ENCODE measurements at places on chromosomes 3 and 15.

DNA sequence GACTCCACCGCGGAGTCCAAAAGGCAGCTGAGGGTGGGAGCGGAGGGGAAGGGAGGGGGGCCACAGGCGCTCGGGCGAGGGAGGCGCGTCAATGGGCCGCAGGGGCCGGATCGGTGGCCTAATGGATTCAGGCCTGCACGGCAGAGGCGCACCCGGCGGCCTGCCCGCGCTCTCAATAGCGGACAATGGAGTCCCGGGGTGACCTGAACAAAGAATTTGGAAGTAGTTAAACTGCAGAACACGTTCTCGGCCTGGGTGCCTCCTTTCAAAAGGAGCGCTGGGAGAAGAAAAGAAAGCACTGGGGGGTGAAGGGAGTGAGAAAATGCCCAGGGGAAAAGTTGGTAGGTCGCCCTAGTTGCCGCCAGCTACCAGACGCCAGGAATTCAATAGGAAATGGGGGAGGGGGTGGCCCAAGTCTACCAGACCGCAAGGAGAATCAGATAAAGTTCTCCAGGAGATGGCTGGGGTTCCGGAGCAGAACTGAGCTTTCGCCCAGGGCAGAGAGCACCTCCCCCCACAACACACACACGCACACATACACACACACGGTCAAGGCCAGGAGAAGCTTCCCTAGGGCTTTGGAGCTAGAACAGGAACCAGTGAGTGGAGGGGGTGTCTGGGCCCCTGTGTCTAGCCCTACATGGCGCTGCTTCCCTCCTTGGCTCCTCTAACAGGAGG, 25.8 kb upstream of the POLG start:
- no peak for DNase-seq

DNA sequence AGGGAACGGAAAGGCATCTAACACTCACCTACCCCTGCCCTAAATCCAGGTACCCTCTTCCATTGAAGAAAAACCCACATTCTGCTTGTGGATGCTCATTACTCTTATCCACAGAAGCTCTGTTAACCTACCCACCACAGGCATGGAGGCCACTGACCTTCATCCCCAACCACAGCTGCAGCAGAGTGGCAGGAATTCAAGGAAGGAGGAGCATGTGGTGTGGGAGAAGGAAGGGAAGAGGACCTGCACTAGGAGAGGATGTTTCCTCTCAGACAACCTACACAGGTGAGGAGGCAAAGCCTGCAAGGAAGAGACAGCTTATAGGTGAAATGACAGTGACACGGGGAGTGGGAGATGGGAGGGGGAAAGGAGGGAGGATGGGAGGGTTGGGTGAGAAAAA, 192.5 kb upstream of the TSC22D2 start:
- no peak for DNase-seq

DNA sequence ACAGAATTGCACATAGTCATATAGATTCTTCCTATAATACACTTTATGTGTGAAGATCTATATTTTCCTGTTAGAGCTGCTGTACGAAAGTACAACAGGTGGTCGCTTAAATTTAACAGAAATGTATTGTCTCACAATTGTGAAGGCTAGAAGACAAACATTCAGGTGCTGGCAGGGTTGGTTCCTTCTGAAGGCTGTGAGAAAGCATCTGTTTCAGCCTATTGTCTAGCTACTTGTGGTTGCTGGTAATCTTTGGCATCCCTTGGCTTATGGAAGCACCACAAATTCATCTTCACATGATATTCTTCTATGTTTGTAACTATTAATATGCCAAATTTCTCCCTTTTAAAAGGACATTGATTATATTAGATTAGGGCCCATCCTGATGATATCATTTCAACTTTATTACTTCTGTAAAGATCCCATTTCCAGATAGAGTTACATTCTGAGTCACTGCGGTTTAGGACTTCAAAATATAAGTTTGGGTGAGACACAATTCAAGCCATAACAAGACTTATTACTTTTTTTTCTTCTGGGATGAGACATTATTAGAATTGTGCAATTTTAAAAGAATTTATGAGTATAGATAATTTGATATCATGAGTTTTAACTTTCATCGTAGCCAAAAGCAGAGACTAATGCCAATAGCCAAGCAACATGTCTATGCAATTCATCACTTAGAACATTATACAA, 248.1 kb upstream of the BCHE start:
- no peak for DNase-seq

GRCh38 chr3:187107989-187108388, 31.3 kb downstream of the RPL39L start:
- DNase-seq, result no peak

DNA sequence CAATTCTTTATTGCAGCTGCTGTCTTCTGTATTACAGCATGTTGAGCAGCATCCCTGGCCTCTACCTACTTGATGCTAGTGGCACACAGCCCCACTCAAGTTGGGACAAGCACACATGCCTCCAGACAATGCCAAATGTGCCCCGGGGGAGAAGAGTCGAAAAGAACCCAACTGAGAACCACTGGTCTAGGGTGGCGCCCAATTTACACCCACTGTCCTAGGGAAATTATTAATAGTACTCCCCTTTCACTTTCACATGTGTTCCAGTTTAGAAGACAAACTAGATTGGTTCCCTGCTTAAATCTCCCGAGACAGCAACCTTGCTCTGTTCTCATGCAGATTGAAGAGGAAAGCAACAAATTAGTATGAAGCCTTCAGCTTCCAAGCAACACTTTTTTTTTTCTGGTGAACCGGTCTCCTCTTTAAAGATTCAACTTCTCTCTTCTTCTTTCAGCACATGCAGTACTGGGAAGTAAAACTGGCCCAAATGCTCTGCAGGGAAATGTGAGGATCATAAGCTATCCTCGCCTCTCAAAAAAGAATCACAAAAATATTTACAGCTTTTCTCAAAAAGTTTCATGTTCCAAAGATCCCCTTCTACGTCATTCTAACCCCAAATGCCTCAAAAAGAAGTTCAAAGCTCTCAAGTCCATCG, 823.9 kb upstream of the CFAP20DC start:
- no peak for DNase-seq

GRCh38 chr3:52084954-52085680, 28.7 kb upstream of the DUSP7 start:
- DNase-seq, result no peak

DNA sequence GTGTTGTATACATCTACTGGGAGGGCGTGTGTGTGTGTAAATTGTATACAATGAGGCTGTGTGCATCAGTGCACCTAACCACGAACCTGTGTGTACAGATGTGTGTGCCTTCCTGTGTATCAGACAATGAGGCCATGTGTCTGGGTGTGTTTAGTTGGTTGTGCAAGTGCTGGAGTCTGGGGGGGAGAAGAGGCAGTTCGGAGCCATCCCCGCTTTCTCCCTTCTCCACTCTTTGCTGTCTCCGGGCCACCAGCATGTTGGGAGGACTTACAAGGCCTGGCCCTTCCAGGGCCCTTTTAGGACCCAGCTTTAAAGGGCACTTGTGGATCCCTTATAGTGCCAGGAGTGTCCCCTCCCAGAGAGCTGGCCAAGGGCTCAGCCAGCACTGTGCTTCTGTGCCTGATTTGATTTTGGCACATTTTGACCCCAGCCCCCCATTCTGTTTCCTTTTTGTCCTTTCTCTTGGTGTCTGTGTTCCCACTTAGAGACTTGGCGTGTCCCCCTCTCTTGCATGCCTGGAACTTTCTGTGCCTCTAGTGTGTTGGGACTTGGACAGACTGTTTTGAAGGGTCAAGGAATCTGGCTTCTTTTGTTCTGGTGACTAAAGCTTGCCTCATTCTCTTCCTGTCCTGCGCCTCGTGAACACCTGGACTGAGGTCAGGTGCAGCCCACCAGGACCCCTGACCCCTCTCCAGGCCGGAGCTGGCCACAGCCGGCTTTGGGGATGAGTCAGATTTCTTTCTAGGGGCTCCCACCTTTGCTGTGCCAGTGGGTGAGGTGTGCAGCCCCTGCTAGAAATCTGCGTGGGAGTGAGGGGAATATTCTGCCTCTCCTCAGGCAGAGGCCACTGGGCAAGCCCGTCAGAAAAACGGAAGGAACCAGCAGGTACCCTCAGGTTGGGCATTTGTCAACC, 1.5 kb downstream of the CTDSPL start:
- no peak for DNase-seq

DNA sequence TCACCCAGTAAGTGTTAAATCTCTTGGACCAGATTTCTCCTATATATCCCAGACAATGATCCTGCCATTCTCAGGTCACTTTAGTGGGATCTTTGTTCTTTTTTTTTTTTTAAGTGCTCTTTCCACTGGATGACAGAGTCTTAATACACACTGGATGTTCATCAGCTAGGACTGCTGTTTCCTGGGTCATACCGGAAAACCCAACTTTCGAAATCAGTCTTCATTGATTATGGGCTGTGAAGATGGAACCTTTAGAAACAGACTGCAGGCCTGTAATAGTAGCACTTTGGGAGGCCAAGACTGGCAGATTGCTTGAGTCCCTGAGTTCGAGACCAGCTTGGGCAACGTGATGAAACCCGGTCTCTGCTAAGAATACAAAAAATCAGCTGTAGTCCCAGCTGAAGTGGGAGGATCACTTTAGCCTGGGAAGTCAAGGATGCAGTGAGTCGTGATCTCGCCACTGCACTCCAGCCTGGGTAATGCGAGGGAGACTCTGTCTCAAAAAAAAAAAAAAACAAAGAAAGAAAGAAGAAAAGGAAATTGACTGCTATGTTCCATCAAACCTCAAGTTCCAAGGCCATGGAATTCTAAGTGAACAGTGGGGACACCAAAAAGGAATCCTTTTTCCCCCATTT, 2.3 kb downstream of the EOGT start:
- no peak for DNase-seq

- no peak for DNase-seq
Observed at GRCh38 chr3:189824629-189825312, 193.6 kb downstream of the TP63 start.

GRCh38 chr3:184031187-184031792, at the start of gene HTR3D:
Gene HTR3D (plus strand): TSS chr3:184031742. CDS start chr3:184031742, 0 bp downstream.
- DNase-seq, result no peak

DNA sequence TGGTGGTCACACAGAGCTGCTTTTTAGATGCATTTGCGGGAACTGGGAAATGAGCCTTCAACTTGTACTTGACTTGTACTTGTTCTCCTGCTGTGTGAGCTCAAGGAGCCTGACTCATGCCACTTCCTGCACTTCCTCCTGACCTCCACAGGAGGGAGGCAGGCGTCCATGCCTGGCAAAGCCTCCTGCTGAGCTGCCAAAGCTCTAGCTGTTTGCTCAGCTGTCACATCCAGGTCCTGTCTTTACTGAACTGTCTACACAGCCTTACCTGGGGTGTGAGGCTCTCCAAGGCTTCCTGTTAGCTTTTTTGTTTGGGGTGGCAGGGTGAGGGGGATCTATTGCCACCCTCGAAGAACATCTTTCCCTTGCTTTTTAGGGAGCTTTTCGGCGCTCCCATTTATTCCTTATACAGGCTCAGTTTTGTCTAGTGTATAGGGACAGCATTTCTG, 6.4 kb downstream of the THPO start:
- DNase-seq, result no peak

DNA sequence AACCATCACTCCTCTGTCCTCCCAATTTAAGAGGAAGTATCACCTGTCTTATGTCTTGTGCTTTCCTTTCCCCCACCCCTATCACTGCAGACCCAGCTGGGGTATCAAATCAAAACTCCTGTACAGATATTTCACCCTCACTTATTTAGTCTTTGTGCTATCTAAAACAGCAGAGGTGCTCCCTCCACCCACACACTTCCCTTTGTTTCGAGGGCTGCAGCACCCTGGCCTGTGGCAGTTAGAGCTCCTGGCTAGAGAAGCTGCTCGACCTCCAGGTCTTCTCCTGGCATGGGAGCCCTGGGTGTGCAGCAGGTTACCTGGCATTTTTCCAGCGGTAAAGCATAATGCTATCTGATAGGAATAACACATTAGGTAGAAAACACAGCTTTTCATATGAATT, 181.4 kb upstream of the BCL6 start:
- no peak for DNase-seq

GRCh38 chr15:47027322-47027946, 689.9 kb upstream of the SEMA6D start:
- DNase-seq, result no peak

DNA sequence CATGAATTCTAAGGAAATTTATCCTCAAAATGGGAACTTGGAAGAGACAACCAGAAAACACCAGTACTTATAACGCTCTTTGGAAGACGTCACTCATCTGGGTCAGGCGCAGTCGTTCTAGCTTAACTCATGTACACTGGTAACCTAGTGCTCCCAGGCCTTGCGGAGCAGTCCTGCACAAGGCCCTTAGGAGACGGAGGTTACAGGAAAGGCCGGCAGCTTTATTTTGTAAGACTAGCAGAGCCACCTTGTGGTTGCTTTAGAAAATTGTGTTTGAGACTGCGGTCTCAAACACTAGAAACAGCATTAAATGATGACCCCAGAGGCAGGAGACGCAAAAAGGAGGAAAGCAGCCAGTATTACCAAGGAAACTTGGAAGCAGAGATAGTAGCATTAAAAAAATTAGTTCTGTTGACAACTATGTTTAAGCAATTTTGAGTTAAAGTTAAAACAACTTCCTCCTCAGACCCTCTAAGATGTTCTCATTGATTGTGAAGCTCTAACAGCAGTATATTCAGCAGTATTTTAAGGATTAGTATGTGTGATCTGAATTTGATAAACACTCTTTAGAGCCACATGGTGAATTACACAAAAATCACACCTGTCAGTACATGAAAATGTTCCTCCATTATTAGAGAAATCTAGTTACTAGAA, 141.9 kb upstream of the C2CD4B start:
- no peak for DNase-seq

GRCh38 chr3:129313665-129314385, 35.2 kb downstream of the HMCES start:
- no peak for DNase-seq

- DNase-seq, result no peak
Observed at GRCh38 chr15:67832031-67832551, 6.8 kb downstream of the SKOR1 start.

DNA sequence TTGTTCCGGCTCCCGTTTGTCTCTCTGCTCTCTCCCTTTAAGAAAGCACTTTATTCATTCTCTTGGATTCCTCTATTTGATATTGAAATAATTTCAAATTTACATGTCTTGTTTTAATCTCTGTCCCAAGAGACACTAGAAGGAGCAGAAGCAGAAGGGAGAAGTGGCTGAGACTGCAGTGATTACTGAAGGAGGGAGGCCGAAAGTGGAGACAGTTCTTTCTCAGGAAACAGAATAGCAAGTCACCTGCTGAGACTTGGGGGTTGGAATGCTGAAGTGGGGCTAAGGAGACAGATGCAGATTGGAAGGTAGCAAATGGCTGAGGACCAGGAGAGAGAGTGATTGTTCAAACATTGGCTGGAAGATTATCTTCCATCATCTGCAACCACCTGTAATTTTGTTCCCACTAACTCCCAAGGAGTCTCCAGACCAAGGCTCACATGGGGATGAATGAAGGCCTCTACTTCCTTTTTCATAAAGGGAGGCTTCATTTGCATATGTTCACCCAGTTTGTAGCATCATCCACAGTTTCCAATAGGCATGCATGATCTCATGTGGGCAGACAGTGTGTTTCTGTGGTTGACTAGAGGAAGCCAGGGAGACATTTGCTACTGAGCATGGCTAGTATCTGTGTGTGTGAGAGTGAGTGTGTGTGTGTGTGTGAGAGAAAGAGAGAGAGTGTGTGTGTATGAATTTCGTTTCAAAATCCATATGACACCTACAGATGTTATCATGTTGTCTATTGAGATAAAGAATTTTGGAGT, 24.0 kb downstream of the LTF start:
- DNase-seq, result no peak

Data from vagina (tissue), 2 donors.